ACHN (cell line): ENCODE measurements at places on chromosomes 1 and 21.

DNA sequence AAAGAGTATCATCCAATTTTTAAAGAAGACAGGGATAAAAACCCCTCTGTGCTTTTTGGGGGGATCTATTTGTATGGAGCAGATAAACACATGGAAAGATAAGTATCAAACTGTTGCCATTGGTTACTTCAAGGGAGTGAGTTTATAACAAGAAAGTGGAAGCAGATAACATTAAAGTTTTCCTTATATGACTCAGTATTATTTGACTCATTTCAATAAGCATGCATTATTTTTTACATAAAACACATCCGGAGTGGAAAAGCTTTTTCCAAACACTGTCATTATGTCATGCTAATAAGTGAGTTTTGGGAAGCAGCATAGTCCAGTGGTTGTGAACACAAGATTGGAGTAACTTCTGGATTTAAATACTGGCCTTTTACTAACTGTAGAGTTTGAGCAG, 452.2 kb downstream of the LTN1 start:
- no peak for DNase-seq

- no peak for DNase-seq
These were observed 344.5 kb downstream of the LMX1A start for GRCh38 chr1:165011991-165012531.

- DNase-seq = no peak
These were observed 83.6 kb downstream of the CLIC4 start for GRCh38 chr1:24828887-24829192.

DNA sequence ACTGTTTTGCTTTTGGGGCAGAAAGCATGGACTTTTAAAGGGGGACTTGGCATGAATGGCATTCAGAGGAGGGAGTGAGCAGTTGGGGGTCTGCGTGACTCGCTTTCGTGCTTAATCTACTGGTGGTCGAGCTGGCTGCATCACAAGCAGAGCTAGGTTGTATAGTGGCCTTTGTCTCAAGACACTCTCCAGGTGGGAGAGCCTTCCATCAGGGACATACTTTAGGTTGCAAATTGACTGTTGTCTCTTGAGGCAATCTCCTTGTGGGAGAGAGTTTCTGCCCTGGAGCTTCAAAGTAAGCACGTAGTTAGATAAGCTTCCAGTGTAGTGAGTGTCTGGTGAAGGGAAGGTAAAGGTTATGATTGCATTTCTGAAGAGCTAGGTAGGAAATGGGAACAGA, 93.9 kb downstream of the C1orf21 start:
- no peak for DNase-seq

DNA sequence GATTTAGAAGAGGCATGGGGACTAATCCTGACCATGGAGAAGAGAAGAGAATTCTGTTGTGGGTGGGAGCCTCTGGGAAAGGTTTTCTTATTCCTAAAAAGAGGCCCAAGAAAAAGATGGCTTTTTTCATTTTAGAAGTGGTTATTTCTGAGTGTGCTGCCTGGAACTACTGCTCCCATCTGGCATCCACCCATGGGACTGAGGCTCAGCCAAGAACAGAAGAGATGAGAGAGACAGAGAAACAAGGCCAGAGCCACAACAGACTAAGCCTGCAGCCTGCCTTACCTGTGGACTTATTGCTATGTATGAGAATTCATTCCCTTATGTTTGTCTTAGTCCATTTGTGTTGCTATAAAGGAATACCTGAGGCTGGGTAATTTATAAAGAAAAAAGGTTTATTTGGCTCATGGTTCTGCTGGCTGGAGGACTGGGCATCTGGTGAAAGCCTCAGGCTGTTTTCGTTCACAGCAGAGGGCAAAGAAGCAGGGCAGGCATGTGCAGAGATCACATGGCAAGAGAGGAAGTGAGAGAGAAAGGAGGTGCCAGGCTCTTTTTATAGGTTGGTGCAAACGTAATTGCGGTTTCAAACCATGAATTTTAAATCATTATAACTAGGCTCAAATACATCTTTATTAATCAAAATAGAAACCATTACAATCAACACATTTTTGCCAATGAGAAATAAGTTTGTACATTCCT, 57.5 kb upstream of the PRDM2 start:
- DNase-seq = no peak

DNA sequence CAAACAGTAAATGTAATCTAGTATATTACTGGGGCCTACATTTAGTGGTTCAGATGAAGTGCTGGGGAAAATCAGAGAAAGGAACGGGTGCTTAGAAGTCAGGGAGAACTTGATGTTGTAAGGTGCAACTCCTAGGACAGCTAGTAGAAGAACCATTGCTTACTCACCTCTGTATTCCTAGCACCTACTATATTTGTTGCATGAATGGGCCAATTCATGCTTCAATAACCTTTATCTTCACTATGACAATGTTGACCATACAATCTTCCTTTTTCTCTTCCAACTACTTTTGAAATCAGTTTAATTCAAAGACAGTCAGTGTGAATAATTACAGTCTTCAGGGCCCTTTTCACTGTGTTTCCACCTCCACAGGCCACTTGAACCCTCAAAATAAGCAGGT, 125.0 kb upstream of the DMRTA2 start:
- DNase-seq = no peak

- no peak for DNase-seq
These were observed 14.5 kb downstream of the RBBP5 start for GRCh38 chr1:205107327-205107726.

DNA sequence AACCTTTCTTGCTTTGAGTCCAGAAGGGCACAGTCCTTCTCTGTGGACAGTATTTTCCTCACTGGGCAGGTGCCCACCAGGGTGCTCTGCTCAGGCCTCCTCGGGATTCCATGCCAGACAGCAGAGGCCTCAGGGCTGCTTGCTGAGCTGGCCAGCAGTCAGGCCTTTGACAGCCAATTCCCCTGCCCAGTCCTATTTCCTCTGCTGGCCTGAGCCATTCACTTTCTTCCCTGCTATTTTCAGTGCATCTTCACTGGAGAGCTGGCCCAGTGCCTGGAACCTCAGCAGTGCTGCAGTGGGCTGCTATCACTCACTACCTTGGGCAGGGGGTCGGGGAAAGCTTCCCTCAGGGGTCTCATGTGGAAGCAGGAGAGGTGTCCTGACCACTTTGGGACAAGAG, 33.2 kb downstream of the KCNA10 start:
- DNase-seq = no peak
